ENCODE measurements at places on chromosomes 5 and 9.

GRCh38 chr5:61455179-61456006 is 123.3 kb downstream of the ZSWIM6 start:
- no peak for DNase-seq

GRCh38 chr9:126423916-126424185 is 97.2 kb downstream of the MVB12B start:
- DNase-seq = no peak

DNA sequence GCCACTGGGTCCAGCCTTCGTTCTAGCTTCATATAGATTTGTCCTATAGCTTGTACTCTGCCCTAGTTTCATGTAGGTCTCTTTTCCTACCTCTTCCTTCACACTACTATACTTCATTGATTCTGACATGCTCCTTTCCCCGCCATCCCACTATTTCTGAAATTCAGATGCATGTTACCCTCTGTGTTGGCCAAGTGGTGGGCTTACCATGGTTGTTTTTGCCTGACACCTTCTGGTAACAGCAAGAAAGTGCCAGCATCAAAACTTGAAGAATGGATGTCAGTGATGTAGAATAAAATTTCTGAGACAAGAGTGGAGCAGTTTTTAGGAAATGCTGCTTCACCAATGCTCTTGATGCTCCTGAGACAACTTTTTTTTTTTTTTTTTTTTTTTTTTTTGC is 19.5 kb upstream of the SERINC5 start:
- no peak for DNase-seq

DNA sequence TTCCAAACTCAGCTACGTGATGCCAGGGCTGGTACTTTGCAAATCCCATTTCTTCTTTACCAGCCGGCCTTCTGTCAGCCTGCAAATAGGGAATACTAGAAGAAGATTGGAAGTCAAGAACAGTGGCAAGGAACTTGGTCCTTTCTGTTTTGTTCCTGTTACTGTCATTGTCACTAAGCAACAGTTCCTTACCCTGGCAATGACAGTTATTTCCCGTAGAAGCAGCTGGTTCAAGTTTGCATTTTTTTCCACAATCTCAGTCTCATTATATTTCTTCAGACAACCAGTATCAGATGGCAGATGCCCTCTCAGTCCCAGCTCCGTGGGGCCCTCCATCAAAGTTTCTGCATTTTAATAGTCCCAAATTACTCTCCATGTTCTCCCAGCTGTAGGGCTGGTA is 9.1 kb upstream of the C1QTNF2 start:
- no peak for DNase-seq

- DNase-seq = no peak
These were observed 305.6 kb downstream of the NR2F1-AS1 start for GRCh38 chr5:93275376-93275775.

- DNase-seq = no peak
These were observed 34.2 kb downstream of the ITGA1 start for GRCh38 chr5:52821901-52822300.

GRCh38 chr9:137277329-137278041 is at the start of gene TOR4A:
Gene TOR4A (plus strand): TSS chr9:137277726. CDS start chr9:137278690, 964 bp downstream.
- no peak for DNase-seq

GRCh38 chr9:78493166-78493742 is 196.3 kb downstream of the PSAT1 start:
- no peak for DNase-seq
